Non-pigmented ciliary epithelial cell (primary cell): ENCODE measurements at places on chromosomes 5 and 9.

GRCh38 chr5:91027405-91028139 lies 355.5 kb downstream of the ARRDC3 start:
- no peak for DNase-seq

DNA sequence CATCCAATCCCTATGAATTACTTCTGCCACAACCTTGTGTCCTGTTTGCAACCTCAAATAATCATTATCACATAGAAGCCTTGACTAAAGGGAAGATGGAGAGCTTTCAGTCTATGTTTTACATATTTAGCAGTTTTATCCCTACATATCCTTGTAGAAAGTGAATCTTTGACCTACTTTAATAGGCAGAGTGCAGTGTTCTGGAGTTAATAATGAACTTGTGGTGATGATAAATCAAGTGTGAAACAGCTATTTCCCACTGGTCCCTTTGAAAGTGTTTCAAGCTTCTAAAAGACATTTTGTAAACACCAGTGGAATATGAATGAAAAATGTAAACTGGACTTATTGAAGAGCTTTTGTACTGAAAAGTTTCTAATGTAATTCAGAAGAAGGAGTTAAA lies 406.7 kb downstream of the GABRG2 start:
- DNase-seq: no peak

GRCh38 chr5:98770911-98771322 lies 2.5 kb upstream of the RGMB start:
- no peak for DNase-seq

DNA sequence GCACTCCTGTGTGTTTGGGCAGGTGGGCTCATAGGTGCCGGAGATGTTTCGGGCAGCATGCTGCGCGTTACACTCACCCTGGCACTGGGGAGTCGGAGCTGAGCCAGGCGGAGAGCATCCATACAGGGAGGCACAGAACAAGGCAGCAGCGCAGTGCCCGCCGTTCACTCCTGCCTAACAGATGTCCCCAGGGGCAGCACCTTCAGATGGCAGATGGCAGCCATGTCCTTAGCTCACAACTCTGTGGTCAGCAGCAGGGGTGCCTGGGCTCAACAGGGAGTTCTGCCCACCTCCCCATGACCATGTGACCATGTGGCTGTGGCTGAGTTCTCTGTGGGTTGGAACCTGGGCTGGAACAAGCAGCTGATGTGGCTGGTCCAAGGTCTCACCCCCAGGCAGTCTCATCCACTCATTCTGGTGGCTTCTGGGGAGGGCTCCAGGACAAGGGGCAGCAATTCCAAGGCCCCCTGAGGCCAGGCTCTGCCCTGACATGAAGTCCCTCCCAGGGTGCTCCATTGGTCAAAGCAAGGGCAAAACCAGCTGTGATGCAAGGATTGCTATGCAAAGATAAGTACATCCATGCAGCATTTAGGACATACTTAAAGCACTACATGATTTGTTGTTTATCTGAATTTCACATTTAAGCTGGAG lies 64.2 kb downstream of the MRPL36 start:
- no peak for DNase-seq
